Activated CD8-positive, alpha-beta memory T cell treated with anti-CD3 and anti-CD28 coated beads for 1 hour (primary cell): ENCODE measurements at places on chromosomes 7 and 10.

GRCh38 chr7:99619571-99620130 is 2.9 kb downstream of the ZSCAN25 start:
- DNase-seq: no peak

GRCh38 chr7:90944021-90944420 is 320.2 kb upstream of the FZD1 start:
- DNase-seq: no peak

DNA sequence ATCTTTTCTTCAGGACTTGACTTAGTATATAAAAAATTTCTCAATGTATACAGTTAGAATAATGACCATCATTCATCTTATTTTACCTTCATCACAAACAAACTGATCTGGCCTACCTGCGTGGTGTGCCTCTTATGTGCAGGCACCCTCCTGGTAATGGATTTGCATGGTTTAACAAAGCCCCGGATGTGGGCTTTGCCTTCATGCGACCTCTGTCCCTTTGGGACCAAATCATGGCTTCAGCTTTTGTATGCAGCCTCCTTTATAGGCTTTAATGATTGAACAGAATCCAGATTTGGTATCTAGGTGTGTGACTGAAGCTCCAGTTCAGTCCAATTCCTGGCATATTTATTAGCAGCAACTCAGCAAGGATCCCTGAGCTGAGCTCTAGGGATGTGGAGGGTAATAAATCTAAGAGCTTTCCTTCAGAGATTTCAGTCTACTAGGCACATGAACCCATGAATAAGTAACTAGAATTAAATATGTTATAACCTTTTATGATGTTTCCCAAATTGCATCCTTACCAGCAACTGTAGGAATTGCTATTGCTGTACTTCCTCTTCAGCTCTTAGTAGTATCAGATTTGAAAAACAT is 256.9 kb downstream of the ABCA13 start:
- DNase-seq: no peak

DNA sequence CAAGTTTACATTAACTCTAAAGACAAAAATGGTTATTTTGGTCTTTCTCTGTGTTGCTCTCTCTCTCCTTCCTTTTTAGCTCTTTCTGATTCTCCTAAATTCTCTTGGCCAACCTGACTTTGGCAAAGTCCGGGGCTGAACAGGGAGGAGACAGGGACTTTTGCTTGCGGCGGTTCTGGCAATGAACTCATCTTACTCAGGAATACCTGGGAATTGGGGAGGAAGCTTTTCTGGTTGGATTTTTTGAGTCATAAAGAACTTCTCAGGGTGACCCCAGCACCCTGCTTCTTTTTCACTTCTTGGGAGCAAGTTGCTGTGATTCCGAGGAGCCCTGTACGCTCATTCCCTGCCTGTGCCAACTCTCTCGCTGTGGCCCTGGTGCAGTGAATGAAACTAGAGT is 16.0 kb downstream of the GATA3 start:
- no peak for DNase-seq

- DNase-seq: no peak
Observed at GRCh38 chr7:36748017-36748487, 23.8 kb upstream of the AOAH start.
